Stimulated activated CD4-positive, alpha-beta T cell treated with anti-CD3 and anti-CD28 coated beads, TNF-alpha, amount 100 ng/mL, for 4 hours (primary cell): ENCODE measurements at places on chromosomes 5 and 9.

DNA sequence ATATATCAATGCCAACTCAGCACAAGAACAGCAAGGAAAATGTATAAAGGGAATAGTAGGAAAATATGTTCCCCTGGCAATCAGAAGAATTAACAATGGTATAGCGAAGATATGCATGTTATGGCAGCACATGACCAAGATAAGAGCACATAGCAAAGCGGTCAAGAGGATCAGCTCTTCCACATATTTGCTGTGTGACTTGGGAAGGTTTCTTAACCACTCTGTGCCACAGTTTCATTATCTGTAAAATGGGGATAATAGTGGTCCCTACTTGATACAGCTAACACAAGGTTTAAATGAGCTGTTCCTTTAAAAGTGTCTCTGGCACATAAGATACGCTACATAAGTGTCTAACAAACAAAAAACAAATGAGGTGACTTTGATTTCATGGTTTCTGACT is 77.9 kb upstream of the PIP5K1B start:
- DNase-seq: no peak

DNA sequence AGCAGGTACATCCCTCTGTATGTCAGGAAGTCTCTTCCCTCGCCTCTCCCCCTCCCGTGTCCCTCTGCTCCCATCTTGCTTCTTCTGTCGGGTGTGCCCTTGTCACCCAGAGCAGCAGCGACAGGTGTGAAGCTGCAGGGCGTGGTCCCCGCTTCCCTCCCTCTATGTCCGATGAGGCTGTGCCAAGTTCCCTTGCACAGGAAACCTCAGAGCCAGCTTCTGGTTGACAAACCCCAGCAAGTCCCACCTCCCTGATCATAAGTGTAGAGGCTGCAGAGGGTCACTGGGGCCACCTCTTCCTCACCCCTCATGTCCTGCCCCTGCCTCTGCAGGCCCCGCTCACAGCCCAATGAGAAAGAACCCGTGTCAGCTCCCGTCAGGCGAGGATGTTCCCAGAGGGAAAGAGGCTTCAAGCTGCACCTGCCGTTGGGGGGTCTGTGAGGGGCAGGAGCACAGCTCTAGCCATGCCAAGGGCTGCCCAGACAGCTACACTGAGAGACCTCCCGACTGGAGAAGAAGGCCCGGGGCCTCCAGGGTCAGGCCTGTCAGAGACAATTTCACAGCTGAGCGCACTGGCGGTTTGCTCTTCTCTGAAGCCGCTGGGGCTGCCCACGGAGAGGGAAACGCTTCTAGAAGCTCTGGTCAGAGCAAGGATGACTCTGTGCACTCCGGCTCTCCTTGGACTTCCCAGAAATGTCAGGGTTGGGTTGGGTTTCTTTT is 73.3 kb downstream of the AK8 start:
- no peak for DNase-seq

DNA sequence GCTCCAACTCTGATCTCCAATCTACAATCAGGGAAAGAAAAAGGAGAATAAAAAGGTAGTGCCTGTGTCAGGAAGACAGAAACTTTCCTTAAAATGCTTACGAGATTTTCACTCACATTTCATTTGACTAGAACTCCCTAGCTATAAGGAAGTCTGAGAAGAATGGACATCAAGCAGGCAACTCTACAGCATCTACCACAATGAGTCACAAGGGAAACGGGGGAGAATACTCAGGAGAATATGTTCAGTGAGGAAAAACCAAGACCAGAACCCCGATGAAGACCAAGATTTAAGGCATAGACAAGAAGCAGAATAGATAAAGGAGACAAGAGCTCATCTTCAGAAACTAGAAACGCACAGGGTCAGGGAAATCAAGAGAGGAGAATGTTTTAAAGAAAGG is 9.0 kb upstream of the SETD9 start:
- DNase-seq: no peak

- peak; percentile 4 for DNase-seq
These were observed 694 bp upstream of the PLIN2 start for GRCh38 chr9:19127871-19128500.

DNA sequence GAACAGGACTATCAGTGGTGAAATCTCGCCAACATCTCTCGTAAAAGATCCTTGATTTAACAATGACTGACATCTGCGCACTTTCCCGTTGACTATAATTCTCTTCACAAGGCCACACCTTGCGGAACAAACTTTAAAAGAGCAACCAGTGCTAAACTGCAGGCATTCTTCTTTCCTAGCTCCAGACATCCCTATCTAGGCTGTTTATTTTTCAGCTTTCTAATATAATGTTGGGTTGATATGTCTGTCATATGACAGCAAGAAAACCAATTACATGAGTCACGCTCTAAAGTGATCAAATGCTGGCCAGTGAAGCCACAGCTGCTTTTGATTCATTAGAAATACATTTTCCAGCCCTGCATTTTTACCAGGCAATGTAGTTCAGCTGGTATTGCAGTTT is 162.5 kb downstream of the ELAVL2 start:
- DNase-seq: no peak

- no peak for DNase-seq
These were observed 8.0 kb downstream of the PDLIM4 start for GRCh38 chr5:132265336-132266030.

DNA sequence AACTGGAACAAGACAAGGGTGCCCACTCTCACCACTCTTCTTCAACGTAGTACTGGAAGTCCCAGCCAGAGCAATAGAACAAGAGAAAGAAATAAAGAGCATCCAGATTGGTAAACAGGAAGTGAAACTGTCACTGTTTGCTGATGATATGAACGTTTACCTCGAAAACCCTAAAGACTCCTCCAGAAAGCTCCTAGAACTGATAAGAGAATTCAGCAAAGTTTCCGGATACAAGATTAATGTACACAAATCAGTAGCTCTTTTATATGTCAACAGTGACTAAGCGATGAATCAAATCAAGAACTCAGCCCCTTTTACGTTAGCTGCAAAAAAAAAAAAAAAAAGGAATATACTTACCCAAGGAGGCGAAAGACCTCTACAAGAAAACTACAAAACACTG is 306.6 kb downstream of the PLK2 start:
- DNase-seq: no peak

DNA sequence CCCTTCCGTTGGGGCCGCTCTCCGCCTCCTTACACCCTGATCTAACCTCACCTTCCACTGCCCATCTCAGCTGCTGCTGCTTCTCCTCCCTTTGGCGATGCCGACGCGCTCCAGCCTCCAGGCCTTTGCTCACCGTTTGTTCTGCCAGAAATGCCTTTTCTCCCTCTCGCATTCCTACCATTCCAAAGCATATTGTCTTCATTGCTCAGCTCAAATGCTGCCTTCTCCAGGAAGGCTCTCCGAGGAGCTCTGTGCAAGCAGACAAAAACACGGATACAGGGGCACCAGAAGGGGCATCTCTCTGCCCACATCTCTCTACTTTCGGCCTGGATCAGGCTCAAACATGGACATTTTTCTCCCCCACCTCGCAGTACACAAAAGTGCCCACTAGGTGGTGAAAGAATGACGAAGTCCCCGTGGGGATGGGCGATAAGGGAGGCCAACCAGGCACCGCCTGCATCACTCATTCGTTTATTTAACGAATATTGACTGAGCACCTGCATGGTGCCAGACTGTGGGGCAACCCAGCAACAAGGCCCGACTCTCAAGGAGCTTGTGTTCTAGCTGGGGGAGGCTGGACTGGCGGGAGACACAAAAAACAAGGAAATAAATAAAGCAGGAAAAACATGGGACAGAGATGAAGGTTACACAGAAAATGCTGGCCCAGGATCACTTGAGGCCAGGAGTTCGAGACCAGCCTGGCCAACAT is 7.3 kb upstream of the GRHPR start:
- peak; percentile 60 for DNase-seq

GRCh38 chr9:93663877-93664548 is 87.6 kb downstream of the PHF2 start:
- DNase-seq: no peak

DNA sequence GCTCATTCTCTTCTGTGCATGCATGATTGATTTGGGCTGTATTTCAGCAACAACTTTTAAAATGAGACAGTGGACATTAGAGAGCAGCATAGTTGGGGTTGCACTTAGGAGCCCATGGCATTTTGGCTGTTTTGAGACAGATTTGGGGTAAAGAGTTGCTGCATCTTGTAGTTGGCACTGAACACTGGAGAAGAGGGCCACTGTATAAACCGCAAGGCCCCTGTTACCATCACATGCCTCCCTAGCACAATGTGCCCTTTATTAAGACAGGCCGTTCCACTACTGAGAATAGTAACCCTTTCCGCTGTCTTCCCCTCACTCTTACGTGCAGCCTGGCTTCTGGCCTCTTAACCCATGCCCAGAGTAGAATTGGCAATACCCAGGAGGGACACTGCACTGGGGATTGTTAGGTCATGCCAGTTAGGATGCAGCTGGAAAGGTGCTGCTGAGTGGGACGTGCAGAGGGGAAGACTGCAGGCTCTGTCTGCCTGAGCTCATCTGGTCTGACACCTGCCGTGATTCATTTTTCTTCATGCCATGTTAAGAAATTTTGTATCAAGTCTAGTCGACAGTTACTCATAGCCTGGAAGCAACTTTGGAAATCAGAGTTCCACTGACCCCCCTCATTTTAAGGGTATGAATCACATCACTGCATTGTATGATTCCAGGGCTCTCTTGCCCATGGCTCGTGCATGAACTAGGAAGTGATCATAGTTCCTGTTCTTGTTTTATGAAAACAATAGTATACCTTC is 146.9 kb upstream of the DMRT1 start:
- DNase-seq: no peak
